Suppressor macrophage (primary cell): ENCODE measurements at places on chromosomes 13 and 19.

GRCh38 chr13:82216165-82216564, 1666.1 kb downstream of the SLITRK1 start:
- DNase-seq, result no peak

DNA sequence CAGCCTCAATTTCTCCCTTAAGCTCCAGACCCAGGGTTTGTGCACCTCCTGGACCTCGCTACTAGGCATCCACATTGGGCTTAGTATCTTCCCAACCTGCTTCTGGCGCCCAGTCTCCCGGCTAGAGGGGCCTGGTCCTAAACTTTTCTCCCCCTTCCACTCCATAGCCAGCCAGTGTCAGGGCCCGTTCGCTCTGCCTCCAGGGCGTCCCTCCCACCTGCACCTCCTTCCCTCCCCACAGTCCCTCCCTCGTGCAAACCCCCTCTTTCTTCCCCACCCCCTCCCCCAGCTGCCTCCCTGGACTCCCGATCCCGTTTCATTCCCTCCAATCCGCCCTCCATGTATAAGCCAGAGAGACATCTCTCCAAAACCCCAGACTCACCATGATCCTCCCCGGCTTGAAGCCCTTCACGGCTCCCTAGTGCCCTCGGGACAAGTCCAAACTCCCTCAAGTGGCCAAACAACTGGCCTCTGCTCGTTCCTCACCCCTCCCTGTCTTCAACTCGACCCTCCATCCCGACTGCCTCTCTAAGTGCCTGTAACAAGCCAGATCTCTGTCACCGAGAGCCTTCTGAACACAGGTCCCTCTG, 997 bp upstream of the SAMD4B start:
- peak; percentile 63 for DNase-seq

DNA sequence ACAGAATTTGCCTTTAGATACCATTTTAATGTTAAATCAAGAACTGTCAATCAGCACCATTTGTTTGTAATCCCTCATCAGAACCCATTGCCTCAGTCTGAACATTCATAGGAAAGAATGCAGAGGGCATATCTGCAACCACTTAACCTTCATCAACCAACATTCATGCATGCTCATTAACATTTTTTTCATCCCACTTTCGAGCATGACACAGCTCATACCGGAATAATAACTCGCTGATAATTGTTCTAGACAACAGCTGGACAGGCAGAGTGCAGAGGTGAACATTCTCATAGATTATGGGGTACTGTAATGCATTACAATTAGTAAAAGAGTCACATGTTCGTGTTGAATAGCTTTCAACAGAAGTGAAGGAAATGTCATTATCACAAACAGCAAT, 216.8 kb downstream of the DIAPH3 start:
- DNase-seq, result no peak

DNA sequence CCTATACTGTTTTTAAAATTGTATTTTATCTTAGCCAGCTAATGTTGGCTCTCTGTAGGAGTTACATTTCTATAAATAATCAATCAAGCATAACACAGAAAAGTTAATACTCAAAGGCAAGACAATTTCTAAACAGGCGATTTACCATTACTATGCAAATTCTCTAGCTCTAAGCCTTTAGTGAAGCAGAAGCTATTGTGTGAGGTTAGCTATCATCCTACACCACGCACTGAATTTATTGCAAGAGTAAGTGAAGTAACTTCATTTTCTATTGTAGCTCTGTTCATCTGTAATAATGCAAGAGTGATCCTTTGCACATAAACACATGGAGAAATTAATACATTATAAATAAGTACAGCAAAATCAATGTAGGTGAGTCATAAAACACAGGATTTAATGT, 439.3 kb downstream of the PCDH9 start:
- no peak for DNase-seq

DNA sequence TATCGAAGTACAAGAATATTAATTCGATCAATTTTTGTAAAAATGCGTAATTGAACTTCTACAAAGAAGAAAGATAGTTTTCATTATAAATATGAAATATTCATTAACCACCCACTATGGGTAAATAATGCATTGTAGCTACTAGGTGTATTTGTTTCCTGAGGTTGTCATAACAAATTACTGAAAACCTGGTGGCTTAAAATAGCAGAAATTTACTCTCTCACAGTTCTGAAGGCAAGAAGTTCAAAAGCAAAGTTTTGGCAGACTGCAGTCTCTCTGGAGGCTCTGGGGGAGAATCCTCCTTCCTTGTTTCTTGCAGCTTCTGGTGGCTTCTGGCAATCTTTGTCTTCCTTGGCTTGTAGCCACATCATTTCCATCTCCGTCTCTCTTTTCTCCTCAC, 99.2 kb upstream of the MIR17HG start:
- no peak for DNase-seq

GRCh38 chr19:33486407-33486806, 35.2 kb downstream of the PEPD start:
- no peak for DNase-seq

DNA sequence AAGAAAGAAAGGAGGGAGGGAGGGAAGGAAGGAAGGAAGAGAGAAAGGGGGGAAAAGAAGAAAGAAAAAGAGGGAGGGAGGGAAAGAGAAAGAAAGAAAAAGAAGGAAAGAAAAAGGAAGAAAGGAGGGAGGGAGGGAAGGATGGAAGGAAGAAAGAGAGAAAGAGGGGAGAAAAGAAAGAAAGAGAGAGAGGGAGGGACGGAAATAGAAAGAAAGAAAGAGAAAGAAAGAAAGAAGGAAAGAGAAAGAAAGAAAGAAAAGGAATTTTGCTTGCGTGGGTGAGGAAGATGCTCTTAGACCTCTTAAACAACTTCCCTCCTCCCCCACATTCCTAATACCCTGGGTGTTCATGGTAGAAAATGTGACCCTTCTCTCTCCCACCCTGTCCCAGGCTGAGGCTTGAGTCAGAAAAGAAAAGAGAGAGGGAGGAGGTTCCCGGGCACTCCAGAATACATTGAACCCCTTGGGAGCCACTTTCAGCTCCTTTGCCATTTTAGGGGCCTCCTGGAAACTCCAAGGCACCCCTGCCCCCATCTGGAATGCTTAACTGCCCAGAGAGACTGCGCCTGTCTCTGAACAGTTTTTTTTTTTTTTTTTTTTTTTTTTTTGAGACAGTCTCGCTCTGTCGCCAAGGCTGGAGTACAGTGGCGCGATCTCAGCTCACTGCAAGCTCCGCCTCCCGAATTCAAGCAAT, 9.2 kb upstream of the KANK3 start:
- DNase-seq, result peak; percentile 51

DNA sequence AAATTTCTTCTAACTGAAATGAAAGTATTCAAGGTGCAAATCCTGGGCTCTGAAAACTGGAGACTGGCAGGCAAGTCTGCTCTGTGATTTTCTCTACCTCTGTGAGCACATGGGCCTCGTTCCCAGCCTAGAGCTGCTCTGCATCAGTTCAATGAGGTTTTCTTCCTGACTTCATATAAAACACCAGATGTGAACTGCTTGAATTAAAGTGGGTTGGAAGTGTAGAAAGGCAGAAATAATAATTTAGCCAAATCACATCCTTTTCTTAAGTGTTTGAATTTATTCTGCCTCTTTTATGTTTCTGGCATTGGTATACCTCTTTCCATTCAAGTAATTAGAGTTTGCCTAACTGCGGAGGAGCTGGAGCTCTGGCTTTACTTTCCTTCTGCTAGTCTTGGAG, 540.8 kb downstream of the OLFM4 start:
- no peak for DNase-seq

GRCh38 chr19:1227304-1228054, 10.3 kb downstream of the CBARP start:
- DNase-seq, result no peak

DNA sequence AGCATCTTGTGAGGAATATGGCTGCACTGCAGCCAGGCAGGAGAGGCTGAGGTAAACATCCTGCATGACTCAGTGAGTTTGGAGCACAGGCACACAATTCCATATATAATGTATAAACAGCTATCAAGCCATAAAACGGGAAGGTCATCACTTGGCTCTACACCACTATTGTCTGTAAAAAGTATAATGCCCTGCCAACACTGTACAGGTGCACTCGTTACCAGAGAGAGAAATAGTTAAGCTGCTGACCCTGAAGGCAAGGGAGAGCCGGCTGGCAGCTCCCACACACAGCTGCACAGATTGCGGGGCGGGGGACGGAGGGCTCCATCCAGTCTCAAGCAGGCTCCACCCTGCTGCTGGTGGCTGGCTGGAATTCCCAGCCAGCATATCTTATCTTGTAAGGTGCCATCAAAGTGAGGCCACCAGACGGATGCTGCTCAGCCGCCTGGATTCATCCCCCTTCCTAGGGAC, 668.1 kb downstream of the SLITRK5 start:
- no peak for DNase-seq

DNA sequence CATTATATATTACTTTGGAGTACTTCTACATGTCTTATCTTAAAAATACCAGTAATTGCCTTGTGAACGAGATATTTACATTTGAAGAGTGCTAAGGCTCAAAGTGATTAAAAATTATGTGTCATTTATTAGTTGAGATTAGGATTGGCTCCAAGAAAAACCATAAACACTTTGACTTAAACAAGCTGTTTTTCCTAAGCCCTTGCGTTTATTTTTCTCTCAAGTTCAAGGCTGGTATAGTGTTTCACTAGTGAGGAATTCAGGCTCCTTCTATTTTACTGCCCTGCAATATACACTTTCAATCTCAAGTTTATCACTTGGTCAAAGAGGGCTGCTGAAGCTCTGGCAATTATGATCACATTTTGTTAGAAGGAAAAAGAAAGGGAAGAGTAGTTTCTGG, 49.9 kb downstream of the UFM1 start:
- DNase-seq, result no peak

GRCh38 chr19:36838784-36839324, 667 bp upstream of the ZNF790 start:
- DNase-seq, result no peak

- DNase-seq, result no peak
Observed at GRCh38 chr19:1041835-1042685, 2.2 kb downstream of the ABCA7 start.

DNA sequence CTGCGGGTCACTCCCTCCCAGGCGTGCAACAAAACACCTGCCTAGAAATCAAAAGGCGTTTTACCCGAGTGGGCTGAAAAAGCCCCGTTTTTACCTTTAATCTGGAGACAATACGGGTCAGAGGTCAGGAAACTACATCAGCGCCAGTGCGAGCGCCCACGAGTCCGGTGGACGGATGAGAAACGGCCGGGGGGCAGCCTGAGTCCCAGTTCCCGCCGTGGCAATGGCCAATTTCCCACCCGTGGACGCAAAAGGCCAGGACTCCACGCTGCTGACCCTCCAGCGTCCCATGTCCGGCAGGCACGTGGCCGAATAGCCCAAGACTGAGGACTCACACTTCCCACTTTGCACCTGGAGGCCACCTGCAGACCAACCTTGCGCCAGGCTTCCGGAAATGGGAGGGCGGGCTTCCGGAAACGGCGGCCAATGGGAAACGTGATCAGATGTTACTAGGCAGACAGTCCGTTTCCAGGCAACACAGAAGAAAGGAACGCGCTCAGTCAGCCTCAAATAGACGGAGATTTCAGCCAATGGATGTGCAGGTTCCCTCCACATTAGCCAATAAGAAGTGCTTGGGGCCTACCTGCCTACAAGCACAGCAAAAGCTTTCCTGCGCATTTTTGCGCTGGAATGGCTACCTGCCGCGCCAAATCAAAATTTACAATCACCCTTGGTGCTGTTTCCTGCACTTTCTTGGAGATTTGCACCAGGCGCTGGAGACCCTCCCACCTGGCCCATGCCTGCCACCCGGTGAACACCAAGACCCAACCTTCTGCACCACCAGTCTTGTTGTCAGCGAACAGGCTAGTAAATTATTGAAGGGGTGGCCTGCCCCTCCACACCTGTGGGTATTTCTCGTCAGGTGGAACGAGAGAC, 47.4 kb downstream of the ZFP14 start:
- DNase-seq, result peak; percentile 68

- no peak for DNase-seq
Observed at GRCh38 chr19:1220477-1220930, 14.9 kb downstream of the STK11 start.
